ENCODE measurements at places on chromosomes 7 and 10. TPM values are rescaled to one million over a fixed set of nuclear protein-coding genes. Genes with fewer than 3 reads are reported as not detected.
A peak's percentile ranks its signal among the peaks of the same experiment; 100 is the strongest.

Gene FLNC
- 12.0 TPM for total RNA-seq

Gene ZNF775
- 21.5 TPM for total RNA-seq

DNA sequence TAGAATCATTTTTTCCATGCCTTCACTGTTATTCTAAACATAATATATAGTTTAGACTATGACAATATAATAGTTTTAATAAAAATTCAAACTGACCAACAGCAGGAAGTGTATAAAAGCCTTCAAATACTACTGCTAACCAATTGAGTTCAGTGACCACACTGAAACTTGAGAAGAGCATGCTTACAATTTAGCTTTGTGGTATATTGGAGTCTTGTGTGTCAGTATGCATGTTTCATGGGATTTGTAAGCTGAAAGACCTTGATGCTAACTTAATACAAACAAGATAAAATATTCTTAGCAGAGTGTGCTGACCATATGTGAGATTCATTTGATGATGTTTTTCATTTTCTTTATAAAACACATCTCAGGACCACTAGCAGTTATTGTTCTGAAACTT, 395.5 kb downstream of the SUGCT start:
- DNase-seq = no peak

DNA sequence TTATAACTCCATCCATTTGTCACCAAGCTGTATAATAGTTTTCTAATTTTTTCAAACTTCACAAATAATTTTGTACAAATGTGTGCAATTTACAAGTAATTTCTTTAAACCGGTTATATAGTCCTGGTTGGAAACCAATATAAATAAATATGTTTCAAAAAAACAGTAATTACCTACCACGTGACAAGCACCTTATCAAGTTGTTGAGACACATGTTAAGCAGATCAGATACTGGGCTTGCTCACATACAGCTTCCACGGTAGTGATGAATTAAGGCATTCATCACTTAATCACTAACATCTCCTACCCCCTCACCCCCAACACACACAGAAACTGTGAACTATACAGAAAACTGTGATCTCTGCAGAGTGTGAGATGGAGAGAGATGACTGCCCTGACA, 630.0 kb upstream of the MBL2 start:
- no peak for DNase-seq

- no peak for DNase-seq
Observed at GRCh38 chr7:134632052-134632451, 14.6 kb upstream of the BPGM start.

GRCh38 chr7:20330928-20331909, 519 bp downstream of the ITGB8 start:
- no peak for DNase-seq

DNA sequence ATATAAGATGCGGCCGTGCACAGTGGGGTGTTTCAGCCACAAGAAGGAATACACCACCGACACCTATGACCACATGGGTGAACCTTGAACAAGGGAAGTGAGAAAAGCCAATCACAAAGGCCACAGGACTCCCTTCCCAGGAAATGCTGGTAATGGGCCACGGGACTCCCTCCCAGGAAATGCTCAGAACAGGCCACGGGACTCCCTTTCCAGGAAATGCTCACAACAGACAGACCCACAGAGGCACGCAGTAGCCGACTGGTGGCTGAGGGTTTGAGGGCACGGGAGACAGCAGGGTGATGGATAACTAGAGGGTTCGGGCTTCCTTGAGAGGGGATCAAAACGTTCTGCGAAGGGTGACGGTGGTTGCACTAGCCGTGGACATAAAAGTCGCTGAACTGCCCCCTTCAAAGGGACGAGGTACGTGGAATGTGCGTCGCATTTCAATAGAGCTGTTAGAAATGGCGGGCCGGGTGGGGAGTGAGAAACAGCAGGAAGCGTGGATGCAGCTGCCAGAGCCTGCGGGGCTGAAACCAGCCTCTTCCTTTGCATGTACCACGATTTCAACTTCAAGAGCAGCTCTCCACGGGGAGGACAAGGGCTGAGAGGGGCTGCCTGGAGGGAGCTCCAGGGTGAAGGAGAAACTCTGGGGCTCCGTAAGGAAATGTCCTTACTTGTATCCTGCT, 274.0 kb downstream of the ELFN1 start:
- DNase-seq = no peak

Gene PLEKHS1
- total RNA-seq = not detected

Gene CCSER2
- 32.4 TPM for total RNA-seq

Gene ANKIB1
- total RNA-seq = 43.0 TPM

Gene FAM25A
- not detected for total RNA-seq

DNA sequence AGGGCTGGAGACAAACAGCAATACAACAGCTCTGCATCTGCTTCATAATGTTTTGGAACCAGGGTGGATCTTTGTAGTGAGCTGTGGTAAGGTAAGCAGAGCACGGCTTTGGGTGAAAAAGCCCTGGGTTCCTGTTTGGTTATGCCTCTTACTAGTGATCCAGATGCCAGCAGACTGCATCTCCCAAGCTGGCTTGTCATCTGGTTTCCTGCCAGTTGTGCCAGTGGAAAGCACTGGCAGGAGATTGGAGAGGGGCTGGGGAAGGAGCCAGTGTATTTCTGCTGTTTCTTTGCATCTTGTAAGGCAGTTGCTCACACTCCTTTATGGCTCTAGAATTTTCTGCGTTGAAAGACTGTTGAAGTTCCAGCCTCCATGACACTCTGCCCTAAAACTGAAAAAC, 137.6 kb downstream of the TSPAN12 start:
- DNase-seq = no peak

GRCh38 chr7:424961-425793, 94.5 kb downstream of the PDGFA start:
- peak; percentile 42 for DNase-seq

DNA sequence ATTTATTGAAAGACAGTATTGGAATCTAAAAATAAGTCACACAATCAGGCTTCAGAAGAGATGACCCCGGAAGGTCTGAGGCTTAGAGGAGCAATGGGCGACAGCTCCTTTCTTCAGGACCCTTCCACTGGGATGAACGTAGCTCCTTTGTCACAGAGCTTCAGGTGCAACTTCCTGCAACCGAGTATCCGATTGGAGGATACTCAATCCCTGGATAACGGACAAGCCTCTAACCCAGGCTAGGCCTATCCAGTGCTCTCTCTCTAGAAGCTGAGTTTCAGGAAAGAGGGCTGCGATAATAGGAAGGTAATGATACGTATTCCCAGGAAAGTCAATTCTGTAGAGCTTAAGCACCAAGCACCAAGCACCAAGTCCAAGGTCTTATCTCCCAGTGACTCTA, 349.4 kb upstream of the NPSR1 start:
- no peak for DNase-seq

- DNase-seq = no peak
Observed at GRCh38 chr7:64905133-64905532, 2.1 kb downstream of the ZNF273 start.

DNA sequence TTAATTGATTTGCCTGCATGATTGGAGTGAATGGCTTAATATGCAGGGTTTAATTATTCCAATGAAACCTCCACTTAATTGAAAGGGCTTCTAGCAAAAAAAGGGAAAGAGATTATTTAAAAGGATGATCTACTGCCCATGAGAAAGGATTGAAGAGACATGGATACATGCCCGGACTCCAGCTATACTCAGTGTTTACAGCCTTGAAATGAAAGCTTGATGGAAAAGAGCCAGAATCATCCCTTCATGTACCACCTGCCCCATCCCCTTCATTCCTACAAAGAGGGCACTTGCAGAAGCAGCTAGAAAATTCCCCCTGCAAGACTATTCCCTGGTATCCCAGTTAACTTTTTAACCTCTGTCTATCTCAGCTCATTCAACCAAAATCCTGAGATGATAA, 78.4 kb downstream of the CARD11 start:
- no peak for DNase-seq

DNA sequence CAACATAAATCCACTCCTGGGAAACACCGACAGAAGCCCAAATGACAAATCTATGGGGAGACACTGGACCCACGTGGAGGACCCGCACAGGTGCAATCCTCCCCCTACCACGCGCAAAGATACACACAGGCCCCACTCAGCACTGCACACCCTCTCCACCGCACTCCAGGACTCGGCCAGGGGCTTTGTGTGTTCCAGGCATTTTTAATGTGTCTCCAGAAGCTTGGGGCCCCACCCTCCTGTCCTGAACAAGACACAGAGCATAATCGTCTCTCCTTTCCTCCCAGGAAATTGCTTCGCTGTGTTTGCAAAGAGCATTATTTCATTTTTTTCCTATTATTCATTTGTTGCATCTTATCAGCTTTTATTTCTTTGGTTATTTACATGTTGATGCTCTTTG, 82.8 kb downstream of the GLI3 start:
- DNase-seq = no peak

- no peak for DNase-seq
Observed at GRCh38 chr7:55132890-55133551, 114.2 kb downstream of the EGFR start.

Gene TLL2
- 3.0 TPM for total RNA-seq

Gene CYP2E1
- total RNA-seq = not detected

Gene POLD2
- total RNA-seq = 148 TPM

- no peak for DNase-seq
Observed at GRCh38 chr7:110797656-110798055, 293.3 kb upstream of the LRRN3 start.

Gene TRIM50
- total RNA-seq = not detected

- no peak for DNase-seq
Observed at GRCh38 chr10:16854623-16855022, 37.4 kb upstream of the RSU1 start.

- DNase-seq = no peak
Observed at GRCh38 chr7:71871446-71871845, 540.7 kb downstream of the CALN1 start.

- no peak for DNase-seq
Observed at GRCh38 chr7:115058726-115059125, 136.8 kb downstream of the MDFIC start.

DNA sequence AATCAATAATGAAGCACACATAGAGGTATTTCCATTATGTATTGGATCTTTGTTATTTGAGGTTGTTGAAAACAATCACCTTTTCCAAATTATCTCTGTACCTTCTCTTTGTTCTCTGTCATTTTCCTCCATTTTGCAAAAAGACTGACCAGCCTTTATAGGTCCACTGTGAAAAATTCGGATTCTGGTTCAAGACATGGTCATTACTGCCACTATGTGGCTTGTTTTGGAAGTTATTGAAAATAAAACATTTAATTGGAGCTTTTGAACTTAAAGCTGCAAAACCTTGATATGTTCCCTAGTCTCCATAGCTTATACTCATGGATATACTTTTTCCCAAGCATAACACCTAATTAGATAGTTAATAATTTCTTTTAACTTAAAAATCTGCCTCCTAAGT, 1094.4 kb downstream of the NRG3 start:
- no peak for DNase-seq

DNA sequence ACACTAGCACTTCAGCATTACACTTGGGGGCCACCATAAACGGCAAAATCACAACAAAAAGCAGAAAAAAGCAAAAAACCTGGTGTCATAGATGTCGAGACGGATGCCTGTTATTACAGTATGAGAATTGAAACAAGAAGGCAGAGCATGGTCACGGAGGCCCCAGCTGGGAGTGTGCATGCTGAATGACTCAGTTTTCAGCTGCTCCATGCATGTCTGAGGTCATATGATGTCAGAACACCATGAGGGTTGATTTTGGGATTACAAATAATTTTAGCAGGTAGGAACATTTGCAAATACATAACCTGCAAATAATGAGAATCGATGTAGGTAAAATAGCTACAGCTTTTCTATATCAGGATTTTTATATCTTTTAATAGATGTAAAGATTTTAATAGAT, 19.1 kb downstream of the ZMYND11 start:
- no peak for DNase-seq

- no peak for DNase-seq
Observed at GRCh38 chr7:56188823-56189346, 72.7 kb upstream of the NUPR2 start.

Gene TACC2
- 48.5 TPM for total RNA-seq

- no peak for DNase-seq
Observed at GRCh38 chr10:133224756-133225372, 5.2 kb upstream of the UTF1 start.

Gene GIMAP7
- not detected for total RNA-seq

GRCh38 chr10:102358712-102359382, 36.7 kb upstream of the NFKB2 start:
- DNase-seq = no peak

- no peak for DNase-seq
Observed at GRCh38 chr10:48707472-48707871, 22.8 kb downstream of the WDFY4 start.

- peak; percentile 87 for DNase-seq
Observed at GRCh38 chr10:98425511-98426352, 10.8 kb upstream of the PYROXD2 start.

GRCh38 chr7:5377279-5377678, 46.4 kb downstream of the TNRC18 start:
- DNase-seq = no peak

Gene EGR2
- total RNA-seq = 2.1 TPM

All from H1 (cell line).